WTC11 (cell line): ENCODE measurements at places on chromosomes 2 and 18. TPM values are rescaled to one million over a fixed set of nuclear protein-coding genes. Genes with fewer than 3 reads are reported as not detected.

DNA sequence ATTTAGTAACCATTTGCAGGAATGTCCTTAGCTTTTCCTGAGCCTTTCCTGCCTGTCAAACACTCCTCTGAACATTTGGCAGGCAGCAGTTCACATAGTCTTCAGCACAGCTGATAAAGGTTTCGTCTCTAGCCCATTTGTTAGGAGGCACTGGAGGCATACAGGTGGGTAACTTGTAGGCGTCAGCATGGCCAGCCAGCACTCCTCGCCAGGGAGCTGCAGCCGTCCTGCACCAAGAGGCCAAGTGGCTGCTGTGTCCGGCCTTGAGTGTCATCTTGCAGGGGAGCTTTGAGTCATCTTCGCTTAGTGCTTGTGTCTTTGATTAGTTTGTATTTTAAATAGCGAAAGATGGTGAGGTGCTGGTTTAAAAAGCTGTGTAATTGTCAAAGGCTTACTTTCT, 120.3 kb upstream of the NFATC1 start:
- no peak overlapping the region for H3K4me3 ChIP-seq
- peaks cover 16% of the 10 kb centered on the region for H3K4me1 ChIP-seq
- peaks cover 3% of the 10 kb centered on the region for H3K36me3 ChIP-seq

GRCh38 chr2:213246497-213247281, 37.6 kb upstream of the SPAG16 start:
- peaks cover 8% of the 10 kb centered on the region for H3K4me1 ChIP-seq
- H3K4me3 ChIP-seq = no peak overlapping the region
- no peak overlapping the region for H3K27ac ChIP-seq

DNA sequence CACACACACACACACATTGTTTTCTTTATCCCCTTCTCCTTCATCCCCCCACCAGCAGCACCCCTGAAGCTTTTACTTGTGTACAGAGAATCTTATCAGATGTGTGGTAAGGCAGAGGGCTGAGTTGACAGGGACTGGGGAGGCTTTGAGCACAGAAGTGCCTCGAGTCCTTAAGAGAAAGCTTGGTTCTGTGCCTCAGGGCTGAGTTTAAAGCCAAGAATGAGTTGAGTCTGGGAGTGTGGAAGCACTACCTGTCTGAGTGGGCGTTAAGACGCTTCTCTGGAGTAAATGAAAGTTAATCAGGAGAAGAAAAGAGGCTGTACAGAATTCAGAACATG, 2.7 kb downstream of the ID2 start:
- H3K27ac ChIP-seq = no peak overlapping the region; the same call in 1 of the 2 replicates
- H3K27me3 ChIP-seq = peaks cover 30% of the 10 kb centered on the region
- no peak for DNase-seq
- peak overlapping the region; percentile 94 for H3K4me3 ChIP-seq
- peaks cover 37% of the 10 kb centered on the region for H3K4me1 ChIP-seq
- H3K36me3 ChIP-seq = peaks cover 17% of the 10 kb centered on the region

DNA sequence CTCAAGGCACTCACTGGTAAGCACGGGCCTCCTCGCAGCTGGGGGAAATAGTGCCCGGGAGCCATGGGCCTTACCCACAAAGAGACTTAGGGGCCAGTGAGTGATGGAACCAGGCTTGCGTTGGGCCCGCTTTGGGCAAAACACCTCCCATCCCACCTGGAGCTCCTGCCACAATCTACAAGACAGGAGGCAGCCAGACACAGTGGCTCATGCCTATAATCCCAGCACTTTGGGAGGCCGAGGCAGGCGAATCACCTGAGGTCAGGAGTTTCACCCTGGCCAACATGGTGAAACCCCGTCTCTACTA, 88.2 kb downstream of the TFCP2L1 start:
- no peaks in the 10 kb centered on the region for H3K27me3 ChIP-seq
- peaks cover 12% of the 10 kb centered on the region for H3K4me1 ChIP-seq
- no peak overlapping the region for H3K4me3 ChIP-seq
- no peak overlapping the region for H3K27ac ChIP-seq
- DNase-seq = no peak

The RNF152 gene
- 2.6 to 3.7 TPM (median 2.8 TPM) in 3 replicates for total RNA-seq

The C2orf80 gene
- total RNA-seq = 0.39 to 0.96 TPM (median 0.87 TPM) in 3 replicates
